Pulmonary artery endothelial cell (primary cell): ENCODE measurements at places on chromosomes 13 and 19. TPM values are rescaled to one million over a fixed set of nuclear protein-coding genes. Genes with fewer than 3 reads are reported as not detected.

The MICU2 gene
- total RNA-seq: 42.1 and 50.3 TPM in 2 replicates

The CYP2A6 gene
- total RNA-seq: not detected in 2 replicates

The ZNF534 gene
- 0.07 TPM in 1 of 2 replicates, not detected in the other for total RNA-seq

The GIPR gene
- total RNA-seq: under 0.01 TPM in 1 of 2 replicates, not detected in the other

The EGLN2 gene
- total RNA-seq: 117 and 150 TPM in 2 replicates

DNA sequence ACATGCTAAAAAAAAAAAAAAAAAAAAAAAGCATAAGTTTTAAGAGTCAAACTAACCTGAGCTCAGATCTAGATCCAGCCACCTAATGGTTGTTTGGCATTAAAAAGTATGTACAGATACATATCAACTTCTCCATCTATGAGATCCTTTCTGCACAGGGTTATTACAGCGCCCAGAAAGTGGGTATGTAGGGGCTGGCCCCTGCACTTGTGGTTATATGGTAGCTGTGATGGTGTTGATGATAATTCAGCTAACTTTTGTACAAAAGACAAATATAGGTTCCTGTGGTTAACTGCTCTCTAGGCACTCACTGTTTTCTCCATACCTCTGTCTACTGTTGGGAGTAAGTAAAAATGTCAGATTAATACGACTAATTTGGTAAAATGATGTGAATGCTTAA lies 81.7 kb downstream of the TNFRSF19 start:
- no peak for DNase-seq

- DNase-seq: no peak
Measured at GRCh38 chr13:33918199-33918932, 100.4 kb downstream of the RFC3 start.

- no peak for DNase-seq
Measured at GRCh38 chr13:111058796-111059506, 56.2 kb upstream of the ARHGEF7 start.

- no peak for DNase-seq
Measured at GRCh38 chr13:48185018-48185417, 48.0 kb upstream of the ITM2B start.

- no peak for DNase-seq
Measured at GRCh38 chr13:99065235-99066015, 87.6 kb upstream of the DOCK9 start.

DNA sequence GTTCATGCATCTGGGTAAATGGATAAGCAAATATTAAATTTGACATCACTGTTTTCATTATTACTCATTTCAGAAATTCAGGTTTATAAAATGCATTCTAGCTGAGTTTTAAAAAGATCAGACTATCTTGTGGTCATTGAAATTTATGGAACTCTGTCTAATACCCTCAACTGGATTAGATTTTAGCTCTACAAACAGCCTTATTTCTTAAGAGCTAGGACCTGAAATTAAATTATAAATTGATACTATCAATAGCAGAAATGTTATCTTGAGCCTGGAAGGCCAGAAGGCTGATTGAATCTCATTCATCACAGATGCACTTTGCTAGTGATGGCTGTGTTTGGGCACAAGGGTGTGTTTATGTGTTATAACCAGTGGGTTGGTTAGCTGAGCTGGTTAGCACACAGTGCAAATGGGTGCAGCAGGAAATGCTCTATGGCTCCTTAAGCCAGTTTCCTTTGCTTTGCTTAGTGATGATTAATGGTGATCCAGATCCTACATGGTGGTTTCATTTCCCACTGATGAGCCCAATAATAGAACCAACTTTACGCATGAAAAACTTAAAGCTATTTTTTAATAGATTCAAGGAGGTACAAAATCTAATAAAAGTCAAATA lies 310.8 kb upstream of the KLF12 start:
- no peak for DNase-seq
